ENCODE measurements at places on chromosomes 1 and 21. TPM values are rescaled to one million over a fixed set of nuclear protein-coding genes. Genes with fewer than 3 reads are reported as not detected.

The GBP2 gene
- 67.4 TPM for total RNA-seq

The FLG2 gene
- total RNA-seq, result not detected

The BEND5 gene
- total RNA-seq, result not detected

The A3GALT2 gene
- not detected for total RNA-seq

The LMNA gene
- 1,009 TPM for total RNA-seq

The TMEM81 gene
- total RNA-seq, result 2.5 TPM

The LORICRIN gene
- not detected for total RNA-seq

The TNFRSF4 gene
- 0.14 TPM for total RNA-seq

The PTGER3 gene
- total RNA-seq, result 3.8 TPM

The LCE6A gene
- not detected for total RNA-seq

The RHD gene
- not detected for total RNA-seq

The LDLRAD2 gene
- total RNA-seq, result 0.14 TPM

The S100A3 gene
- total RNA-seq, result 10.4 TPM

The KCNH1 gene
- total RNA-seq, result 0.14 TPM

The FAM229A gene
- 0.71 TPM for total RNA-seq

The BPNT1 gene
- total RNA-seq, result 15.4 TPM

The CATSPERE gene
- 1.0 TPM for total RNA-seq

The CFHR2 gene
- not detected for total RNA-seq

The GPR25 gene
- not detected for total RNA-seq

The GUCA2B gene
- not detected for total RNA-seq

The LHX8 gene
- 1.00 TPM for total RNA-seq

The S100A14 gene
- total RNA-seq, result 0.28 TPM

The GPR161 gene
- 11.8 TPM for total RNA-seq

The AKR7A2 gene
- total RNA-seq, result 70.4 TPM

The DARS2 gene
- 12.0 TPM for total RNA-seq
